ENCODE measurements at places on chromosomes 5 and 9. TPM values are rescaled to one million over a fixed set of nuclear protein-coding genes. Genes with fewer than 3 reads are reported as not detected.

GRCh38 chr9:130128733-130129431 is 43.3 kb upstream of the NCS1 start:
- peak; percentile 36 for DNase-seq

DNA sequence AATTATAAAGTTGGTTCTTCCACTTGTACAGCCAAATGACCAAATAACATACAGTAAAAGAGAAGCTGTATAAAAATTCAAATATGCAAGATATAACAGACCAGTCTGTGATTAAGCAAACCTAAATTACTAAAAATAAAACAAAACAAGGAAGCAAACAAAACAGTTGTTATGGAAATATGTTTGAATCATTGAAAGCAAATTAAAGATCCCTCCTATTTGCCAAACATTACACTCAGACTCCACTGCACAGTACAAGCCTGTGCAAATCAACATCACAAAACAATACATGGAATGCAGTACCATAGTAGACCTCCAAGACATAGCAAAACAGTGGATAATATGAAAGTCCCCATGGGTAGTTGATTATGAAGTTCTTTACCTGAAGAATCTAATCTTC is 288.1 kb upstream of the PTGER4 start:
- no peak for DNase-seq

DNA sequence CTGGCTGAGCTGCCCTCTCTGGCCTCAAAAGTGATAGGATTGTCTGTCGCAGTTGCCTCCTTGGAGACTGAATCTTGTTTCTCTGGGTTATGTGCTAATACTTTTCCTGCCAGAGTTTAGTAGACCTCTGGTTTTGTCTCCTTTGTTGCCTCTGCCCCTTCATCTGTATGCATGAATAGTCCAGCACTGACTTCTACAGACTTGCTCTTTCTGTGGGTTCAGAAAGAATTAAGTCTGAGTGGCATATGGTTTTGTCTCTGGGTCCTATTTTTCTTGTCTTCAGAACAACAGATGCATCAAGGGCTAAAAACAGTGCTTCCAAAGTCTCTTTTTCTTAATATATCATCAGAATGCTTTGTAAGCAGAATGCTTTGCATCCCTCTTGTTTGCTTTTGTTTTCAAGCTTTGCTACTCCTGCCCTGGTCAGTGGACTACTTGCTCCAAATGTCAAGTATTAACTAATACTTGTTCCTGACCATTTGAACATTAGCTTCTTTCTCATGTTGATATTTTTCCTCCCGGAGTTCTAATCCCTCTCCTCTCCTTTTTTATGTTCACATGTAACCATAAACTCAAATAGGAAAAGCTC is 131.7 kb downstream of the UNC13B start:
- no peak for DNase-seq

AQP7 gene
- not detected for total RNA-seq

DNA sequence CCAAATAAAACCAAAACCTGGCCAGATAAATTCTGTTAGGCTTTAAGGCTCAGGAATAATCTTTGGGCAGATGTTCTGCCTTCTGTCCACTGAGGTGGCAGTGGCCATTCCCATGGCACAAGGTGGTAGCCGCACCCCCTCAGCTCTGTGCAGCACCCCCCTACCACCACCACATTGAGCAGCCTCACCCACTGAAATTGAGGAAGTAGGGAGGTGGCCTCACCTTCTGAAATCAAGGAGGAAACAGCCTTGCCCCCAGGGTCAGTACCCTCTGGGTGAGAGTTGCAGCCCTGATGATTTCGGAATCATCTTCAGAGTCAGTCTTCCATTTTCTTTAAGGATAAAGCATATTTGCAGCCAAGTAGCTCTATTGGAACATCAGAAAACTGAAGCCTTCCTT is 204.8 kb upstream of the PIK3R1 start:
- DNase-seq = no peak

GRCh38 chr9:137031904-137032640 is at the start of gene FUT7:
FUT7 (minus strand) TSS chr9:137032088; CDS start chr9:137031991, 97 bp downstream.
- no peak for DNase-seq

DNA sequence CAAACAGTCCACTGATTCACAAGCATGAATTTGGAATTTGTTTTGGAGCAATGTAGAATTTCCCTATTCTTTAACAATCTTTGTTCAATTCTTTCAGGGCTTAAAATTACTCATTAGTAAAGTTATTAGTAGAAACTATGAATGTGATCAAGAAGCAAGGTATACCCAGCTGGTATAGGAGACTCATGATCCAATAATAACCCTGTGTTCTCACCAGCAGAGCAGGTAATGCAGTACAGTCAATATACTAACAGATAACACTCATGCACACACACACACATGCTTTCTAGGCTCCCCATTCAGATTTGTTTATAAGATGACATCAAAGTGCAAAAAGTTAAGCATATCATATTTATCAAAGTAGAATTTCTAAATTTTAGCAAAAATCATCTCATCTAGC is 445.2 kb downstream of the ELAVL2 start:
- no peak for DNase-seq

PCDHA3 gene
- not detected for total RNA-seq
